Stimulated activated CD4-positive, alpha-beta T cell treated with anti-CD3 and anti-CD28 coated beads, TNF-alpha, amount 100 ng/mL, for 1 hour (primary cell): ENCODE measurements at places on chromosomes 4 and X.

- no peak for DNase-seq
Measured at GRCh38 chrX:39750256-39750790, 347.4 kb downstream of the BCOR start.

DNA sequence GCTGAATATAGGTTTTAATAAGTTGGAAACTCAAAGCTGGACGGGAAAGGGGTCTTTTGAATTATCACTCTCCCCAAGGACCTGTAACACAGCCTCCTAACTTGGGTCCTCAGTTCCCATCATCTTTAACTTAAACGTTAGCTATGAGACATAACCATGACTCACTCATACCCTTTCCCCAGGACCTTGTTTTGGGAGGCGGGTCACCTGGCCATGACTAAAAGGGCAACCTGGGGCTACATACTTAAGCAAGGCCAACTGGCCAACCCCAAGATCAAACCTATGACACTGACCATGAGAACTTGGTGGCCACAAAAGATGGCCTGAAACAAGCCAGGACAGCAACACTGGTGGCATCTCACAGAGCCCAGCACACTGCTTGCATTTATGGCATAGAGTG, 89.0 kb downstream of the SH3KBP1 start:
- DNase-seq: no peak

GRCh38 chr4:38829237-38829636, 24.6 kb upstream of the TLR1 start:
- no peak for DNase-seq

DNA sequence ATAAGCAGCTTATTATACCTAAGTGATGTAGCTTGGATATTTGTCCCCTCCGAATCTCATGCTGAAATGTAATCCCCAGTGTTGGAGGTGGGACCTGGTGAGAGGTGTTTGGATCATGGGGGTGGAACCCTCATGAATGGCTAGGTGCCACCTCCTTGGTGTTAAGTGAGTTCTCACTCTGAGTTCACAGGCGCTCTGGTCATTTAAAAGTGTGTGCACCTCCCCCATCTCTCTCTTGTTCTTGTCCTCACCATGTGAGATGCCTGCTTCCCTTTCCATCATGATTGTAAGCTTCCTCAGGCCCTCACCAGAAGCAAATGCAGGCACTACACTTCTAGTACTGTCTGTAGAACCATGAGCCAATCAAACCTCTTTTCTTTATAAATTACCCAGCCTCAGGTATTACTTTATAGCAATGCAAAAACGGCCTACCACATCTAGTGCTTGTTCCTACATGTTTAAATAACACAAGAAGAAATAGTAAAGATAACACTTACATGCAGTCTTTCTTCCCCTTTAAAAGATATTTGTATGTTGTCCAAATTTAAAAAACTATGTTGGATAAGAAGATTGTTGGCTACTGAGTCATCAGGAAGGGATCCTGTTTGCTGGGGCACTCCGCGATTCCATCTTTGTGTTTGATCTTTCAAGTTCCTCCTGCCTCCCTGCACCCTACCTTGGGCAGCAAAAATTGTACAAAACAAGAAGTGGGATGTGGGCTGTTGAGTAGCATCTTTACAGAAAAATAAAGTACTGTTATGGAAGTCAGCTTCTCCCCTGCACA, 29.7 kb downstream of the PPP1R2C start:
- DNase-seq: no peak

DNA sequence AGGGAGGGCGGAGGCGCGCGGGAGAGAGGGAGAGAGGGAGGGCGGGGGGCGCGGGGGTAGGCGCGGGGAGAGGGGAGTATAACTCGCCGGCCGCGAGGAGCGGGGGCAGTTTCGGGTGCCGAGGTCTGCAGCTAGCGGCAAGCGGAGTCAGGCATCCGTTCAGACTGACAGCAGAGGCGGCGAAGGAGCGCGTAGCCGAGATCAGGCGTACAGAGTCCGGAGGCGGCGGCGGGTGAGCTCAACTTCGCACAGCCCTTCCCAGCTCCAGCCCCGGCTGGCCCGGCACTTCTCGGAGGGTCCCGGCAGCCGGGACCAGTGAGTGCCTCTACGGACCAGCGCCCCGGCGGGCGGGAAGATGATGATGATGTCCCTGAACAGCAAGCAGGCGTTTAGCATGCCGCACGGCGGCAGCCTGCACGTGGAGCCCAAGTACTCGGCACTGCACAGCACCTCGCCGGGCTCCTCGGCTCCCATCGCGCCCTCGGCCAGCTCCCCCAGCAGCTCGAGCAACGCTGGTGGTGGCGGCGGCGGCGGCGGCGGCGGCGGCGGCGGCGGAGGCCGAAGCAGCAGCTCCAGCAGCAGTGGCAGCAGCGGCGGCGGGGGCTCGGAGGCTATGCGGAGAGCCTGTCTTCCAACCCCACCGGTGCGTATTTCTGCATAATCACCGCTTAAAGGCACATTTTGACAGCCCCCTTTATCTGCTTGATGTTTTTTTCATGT, at the start of gene POU4F2:
TSS of gene POU4F2 (plus strand) at position 108 of the 720 bp plus-strand sequence. CDS start at position 356, 248 bp downstream.
- DNase-seq: no peak
